ENCODE measurements at places on chromosomes 2 and 18. TPM values are rescaled to one million over a fixed set of nuclear protein-coding genes. Genes with fewer than 3 reads are reported as not detected.

- no peak for DNase-seq
- no peaks in the 10 kb centered on the region for H3K36me3 ChIP-seq
- no peak overlapping the region for H3K4me3 ChIP-seq
- H3K27me3 ChIP-seq, result no peaks in the 10 kb centered on the region
These were observed 272.5 kb upstream of the KLHL29 start for GRCh38 chr2:23112517-23112916.

DNA sequence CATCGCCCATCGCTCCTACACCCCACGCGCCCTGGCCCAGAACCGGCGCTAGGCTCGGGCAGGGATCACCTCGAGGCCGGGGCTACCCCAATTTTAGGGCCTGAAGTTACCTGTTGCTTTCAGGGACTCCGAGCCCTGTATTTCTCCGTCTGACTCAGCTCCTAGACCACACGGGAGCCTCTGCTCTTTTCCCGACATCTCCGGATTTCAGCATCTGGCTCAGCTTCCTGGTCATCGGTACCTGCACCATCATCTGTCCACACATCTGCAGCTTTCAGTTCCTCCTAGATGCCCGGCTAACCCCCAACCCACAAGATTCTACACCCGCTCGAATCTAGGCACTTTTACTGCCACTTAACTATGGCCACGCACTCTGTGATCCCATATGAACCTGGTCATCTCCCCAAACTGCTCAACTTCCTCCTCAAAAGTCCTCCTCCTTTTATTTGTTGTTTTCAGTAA, 12.1 kb upstream of the HMSD start:
- H3K4me1 ChIP-seq, result peaks cover 4% of the 10 kb centered on the region
- H3K36me3 ChIP-seq, result no peaks in the 10 kb centered on the region
- H3K27me3 ChIP-seq, result no peaks in the 10 kb centered on the region

The GCG gene
- total RNA-seq, result 0.23 TPM

DNA sequence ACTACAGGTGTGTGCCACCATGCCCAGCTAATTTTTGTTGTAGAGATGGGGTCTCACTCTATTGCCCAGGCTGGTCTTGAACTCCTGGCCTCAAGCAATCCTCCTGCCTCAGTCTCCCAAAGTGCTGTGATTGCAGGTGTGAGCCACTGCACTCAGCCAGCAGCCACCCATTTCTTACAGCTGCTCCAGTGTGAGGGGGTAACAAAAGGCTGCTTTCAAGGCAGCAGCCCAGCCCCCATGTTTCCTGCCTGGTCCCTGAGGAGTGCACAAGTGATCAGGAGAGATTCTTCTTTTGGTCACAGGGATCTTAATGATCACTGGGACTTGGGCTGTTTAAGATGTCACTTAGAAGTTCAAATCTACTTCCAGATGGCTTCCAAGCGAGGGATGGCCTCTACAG, 15.2 kb upstream of the CXCR4 start:
- H3K36me3 ChIP-seq, result no peaks in the 10 kb centered on the region
- H3K4me1 ChIP-seq, result peaks cover 1% of the 10 kb centered on the region
- no peak for DNase-seq
- no peaks in the 10 kb centered on the region for H3K27me3 ChIP-seq

DNA sequence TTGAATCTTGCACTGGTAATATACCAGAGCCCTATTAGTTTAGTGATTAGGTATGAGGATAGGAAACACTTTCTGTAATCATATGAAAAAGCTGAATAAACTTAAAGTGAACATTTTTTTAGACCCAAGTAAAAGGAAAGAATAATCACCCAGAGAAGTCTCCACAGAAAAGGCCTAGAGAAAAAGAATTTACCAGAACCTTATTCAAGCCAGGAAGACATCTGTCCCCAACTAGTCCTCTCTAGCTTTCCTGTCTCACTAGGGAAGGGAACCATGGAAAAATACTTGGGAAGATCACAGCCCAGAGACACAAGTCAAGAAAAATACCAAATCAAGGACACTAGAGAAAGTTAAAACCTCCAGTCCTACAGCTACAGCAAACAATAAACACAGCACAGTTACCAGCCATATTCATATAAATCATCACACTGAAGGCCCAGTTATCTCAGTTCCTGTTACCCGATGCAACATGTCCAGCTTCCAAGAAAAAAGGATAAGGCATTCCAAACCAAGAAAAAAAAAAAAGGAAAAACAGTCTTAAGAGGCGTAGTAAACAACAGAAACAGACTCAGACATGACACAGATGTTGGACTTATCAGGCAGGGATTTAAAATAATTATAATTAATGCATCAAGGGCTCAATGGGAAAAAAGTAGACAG, 461.5 kb downstream of the IRS1 start:
- no peak overlapping the region for H3K4me3 ChIP-seq
- DNase-seq, result no peak
- no peaks in the 10 kb centered on the region for H3K36me3 ChIP-seq

DNA sequence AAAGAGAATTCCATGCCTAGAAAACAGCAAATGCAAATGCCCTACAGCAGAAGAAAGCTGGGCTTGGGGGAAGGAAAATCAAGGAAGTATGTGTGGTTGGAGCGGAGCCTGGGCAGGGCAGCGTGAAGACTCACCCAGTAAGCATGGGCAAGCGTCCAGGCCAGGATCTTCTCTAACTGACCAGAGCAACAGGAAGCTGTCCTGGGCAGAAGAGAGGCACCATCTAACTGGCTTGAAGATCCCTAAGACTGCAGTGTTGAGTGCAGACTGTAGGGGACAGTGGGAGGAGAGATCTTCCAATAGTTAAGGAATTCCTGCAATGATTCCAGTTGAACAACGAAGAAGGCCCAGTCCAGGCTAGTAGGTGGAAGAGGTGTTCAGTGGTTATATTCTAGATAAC, 57.9 kb downstream of the NXPH2 start:
- no peak for DNase-seq
- H3K4me3 ChIP-seq, result no peak overlapping the region
- no peaks in the 10 kb centered on the region for H3K27me3 ChIP-seq

The PLB1 gene
- total RNA-seq, result 7.5 TPM

GRCh38 chr2:401019-401679, 113.3 kb upstream of the ALKAL2 start:
- no peaks in the 10 kb centered on the region for H3K4me1 ChIP-seq
- H3K4me3 ChIP-seq, result no peak overlapping the region
- no peaks in the 10 kb centered on the region for H3K27me3 ChIP-seq
- H3K27ac ChIP-seq, result no peak overlapping the region
- H3K36me3 ChIP-seq, result no peaks in the 10 kb centered on the region

GRCh38 chr2:54499661-54500060, 43.5 kb downstream of the SPTBN1 start:
- H3K27me3 ChIP-seq, result no peaks in the 10 kb centered on the region
- no peaks in the 10 kb centered on the region for H3K36me3 ChIP-seq
- no peak overlapping the region for H3K4me3 ChIP-seq
- peaks cover 30% of the 10 kb centered on the region for H3K4me1 ChIP-seq
- no peak for DNase-seq

DNA sequence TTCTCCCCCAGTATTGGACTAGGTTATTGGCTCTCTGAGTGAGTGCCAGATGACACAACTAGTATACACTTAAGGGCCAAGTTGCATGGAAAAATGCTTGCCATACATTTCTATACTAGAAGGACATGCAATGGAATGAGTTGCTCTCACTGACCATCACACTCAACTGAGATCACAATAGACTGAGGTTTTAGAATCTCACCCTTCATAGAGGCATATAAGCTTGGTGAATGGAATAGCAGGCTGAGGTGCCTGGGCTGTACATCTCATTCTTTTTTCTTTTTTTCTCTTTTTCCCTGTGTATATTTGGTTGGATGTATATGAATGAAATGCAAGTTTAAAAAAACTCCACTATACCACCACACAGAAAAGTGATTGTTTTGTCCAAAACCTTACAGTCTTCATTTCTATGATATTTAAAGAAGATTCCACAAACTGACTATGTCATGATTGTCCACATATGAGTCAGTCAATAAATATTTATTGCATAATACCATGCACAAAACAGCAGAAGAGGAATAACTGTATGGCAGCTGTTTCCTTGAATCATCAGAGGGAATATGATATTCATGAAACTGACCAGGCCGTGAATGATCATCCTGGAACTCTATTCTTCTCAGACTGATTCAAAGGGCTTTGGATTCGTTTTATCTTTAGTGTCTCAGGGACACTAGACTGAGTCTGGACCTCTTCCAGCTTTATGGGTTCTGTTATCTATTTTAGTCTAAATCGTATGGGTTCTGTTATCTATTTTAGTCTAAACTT, 122.6 kb upstream of the STK17B start:
- H3K36me3 ChIP-seq, result no peaks in the 10 kb centered on the region
- no peak overlapping the region for H3K27ac ChIP-seq
- no peaks in the 10 kb centered on the region for H3K4me1 ChIP-seq
- DNase-seq, result no peak
- H3K27me3 ChIP-seq, result no peaks in the 10 kb centered on the region

The DSG2 gene
- total RNA-seq, result 22.2 TPM

DNA sequence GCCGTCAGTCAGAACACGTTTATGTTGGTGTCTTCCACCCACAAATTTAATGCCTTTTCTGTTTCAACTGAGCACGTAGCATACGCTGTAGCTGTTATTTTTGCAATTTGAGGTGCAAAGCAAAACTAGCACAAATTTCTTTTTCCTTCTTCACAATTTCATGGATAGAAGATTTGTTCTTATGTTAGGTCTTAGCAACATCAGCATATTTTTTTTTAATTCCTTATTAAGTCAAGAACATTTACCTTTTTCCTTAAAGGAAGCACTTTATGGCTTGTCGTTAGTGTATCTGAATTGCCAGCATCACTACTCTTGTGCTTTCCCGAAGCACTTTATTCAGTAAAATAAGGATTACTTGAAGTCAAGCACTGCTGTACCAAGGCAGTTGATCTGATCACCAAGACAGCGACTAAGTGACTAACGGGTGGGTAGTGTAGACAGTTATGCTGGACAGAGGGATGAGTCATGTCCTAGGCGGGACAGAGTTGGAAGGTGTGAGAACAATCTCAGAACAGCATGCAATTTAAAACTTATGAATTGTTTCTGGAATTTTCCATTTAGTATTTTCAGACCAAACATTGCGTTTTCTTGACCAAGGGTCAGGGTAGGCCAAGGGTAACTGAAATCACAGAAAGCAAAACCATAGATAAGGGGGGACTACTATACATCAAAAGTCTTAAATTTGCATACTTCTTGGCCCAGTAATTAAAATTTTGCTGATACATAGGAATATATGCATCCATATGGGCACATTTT, 13.3 kb downstream of the BABAM2 start:
- DNase-seq, result no peak
- H3K4me3 ChIP-seq, result no peak overlapping the region
- peaks cover 2% of the 10 kb centered on the region for H3K4me1 ChIP-seq
- H3K36me3 ChIP-seq, result no peaks in the 10 kb centered on the region

The RFX8 gene
- total RNA-seq, result 0.71 TPM
